Right ventricle myocardium superior (tissue), 1 donor: ENCODE measurements at places on chromosomes 4 and X.

- peak; percentile 6 for DNase-seq
These were observed 9.1 kb downstream of the ASMTL start for GRCh38 chrX:1443496-1444075.

DNA sequence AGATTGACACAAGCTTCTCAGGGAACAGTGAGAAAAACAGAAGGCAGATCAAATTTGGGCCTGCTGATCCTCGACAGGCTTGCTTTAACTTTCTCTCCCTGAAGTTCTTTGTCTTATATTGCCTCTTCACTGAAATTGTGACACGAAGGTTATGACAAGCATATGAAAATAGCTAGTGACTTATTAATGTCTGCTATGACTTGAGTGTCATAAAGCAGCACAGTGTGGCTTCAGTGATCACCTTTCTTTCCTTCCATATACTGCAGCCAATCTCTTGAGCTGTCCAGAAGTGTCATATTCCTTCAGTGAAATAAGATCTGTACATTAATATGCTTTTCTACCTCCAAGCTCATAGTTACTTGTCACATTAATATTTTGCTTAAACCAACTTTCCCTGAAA lies 870.2 kb downstream of the C4orf33 start:
- DNase-seq = no peak

DNA sequence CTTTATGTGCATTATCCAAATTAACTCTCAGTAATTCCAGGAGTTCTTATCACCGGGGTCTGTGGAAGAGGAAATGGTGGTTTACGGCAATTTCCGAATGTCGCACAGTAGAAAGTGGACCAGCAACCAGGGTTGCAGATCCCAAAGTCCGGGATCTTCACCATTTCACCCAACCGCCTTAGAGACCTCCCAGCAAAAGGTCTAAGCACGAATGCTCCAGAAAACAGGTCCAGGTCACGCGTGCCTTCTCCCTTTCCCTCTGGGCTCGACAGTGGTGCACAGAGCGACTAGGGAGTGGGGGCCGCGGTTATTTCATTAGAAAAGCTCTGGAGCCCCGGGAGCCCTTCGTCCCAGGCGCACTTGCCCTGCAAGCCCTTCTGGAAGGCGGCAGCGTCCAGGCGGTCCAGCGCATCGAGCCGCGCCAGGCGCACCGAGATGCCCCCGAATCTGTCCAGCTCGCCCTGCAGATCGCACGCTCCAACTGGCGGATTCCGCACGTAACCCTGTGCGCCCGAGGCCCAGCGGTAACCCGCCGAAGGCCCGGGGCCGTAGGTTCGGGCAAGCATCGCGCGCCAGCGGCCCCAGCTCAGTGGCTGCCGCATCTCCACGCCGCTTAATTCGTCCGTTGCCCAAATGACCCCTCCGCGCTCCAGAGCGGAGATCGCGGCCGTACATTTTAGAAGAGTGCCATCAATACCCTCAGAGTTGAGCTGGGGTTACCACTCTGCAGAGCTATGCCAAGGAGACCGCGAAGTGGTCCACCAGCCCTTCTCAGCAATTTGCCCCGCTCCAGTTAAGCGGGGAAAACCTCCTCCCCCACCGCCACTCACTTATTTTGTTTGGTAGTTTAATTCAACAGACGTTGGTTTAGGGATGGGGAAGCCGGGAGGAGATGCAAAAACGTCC lies at the start of gene NUDT6:
NUDT6 (minus strand) TSS at position 627 of the 906 bp plus-strand sequence; CDS start at position 602, 25 bp downstream.
- DNase-seq = peak; percentile 85

GRCh38 chrX:79146640-79147390 lies 2.3 kb downstream of the GPR174 start:
- no peak for DNase-seq

DNA sequence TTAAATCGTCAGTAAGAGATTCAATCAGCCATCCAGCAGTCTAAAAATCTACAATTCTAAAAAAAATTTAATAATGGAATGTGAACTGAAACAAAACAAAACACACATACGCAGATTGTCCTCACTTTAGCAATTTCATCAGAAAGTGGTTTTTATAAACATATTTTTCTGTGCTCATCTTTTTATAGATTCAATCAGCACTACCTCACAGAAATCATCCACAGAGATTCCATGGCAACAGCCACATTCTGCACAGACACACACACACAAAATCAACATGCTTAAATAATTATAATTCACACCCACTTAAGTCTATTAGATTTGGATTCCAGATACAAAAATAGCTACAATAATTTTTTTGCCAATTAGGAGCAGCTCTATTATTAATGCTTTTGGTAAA lies 149.0 kb upstream of the KCNIP4 start:
- no peak for DNase-seq

- no peak for DNase-seq
These were observed 47.2 kb upstream of the HS3ST1 start for GRCh38 chr4:11475871-11476270.

DNA sequence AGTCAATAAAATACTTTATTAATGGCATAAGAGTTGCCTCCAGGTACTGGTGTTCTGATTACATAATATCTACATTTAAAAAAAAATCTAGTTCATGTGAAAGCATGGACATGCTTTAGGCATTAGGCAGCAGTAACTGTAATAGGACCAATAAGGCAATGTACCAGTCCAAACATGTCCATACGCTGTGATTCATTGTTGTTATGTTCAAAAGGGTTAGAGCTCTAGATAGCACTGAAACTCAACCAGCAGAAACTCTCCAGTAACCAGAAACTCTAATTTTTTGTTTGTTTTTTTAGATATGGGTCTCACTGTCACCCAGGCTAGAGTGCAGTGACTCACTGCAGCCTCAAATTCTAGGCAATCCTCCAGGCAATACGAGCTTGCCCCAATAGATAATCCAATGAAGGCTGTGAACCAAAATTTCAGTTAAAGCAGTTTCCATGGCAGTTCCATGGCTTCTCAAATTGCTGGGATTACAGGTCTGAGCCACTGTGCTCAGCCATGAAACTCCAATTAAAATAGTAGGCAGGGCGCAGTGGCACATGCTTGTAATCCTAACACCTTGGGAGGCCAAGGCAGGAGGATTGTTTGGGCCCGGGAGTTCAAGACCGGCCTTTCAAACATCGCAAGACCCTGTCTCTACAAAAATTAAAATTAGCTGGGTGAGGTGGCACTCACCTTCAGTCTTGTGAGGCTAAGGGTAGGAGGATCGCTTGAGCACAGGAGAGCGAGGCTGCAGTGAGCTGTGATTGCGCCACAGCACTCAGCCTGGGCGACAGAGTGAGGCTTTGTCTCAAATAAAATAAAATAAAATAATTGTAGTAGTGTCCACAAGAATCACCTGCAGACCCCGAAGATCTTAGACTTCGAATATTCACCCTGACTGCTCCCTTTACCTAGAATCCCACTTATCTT lies 36.3 kb downstream of the MGARP start:
- no peak for DNase-seq

GRCh38 chr4:61841714-61842113 lies 641.6 kb downstream of the ADGRL3 start:
- DNase-seq = no peak

DNA sequence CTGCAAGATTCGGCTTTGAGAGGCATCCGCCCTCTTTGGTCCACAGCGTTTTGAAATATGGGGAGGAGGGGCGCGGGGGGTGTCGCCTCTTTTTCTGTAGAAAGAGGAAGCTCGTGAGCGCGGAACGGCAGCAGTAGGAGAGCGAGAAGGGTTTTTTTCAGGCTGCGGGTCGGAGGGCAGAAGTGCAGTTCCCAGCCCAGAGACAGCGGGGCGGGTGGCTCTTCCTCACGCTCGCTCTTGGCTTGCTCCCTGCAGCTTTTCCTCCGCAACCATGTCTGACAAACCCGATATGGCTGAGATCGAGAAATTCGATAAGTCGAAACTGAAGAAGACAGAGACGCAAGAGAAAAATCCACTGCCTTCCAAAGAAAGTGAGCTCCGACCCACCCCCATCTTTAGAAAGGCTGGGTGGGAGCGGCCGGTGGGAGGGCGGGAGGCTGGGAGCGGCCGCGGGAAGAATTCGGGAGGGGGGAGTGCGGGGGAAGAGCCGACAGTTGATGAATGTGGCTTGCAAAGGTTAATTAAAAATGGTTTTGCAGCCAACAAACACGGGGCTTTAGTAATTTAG lies 1.2 kb downstream of the TMSB4X start:
- DNase-seq = peak; percentile 66

DNA sequence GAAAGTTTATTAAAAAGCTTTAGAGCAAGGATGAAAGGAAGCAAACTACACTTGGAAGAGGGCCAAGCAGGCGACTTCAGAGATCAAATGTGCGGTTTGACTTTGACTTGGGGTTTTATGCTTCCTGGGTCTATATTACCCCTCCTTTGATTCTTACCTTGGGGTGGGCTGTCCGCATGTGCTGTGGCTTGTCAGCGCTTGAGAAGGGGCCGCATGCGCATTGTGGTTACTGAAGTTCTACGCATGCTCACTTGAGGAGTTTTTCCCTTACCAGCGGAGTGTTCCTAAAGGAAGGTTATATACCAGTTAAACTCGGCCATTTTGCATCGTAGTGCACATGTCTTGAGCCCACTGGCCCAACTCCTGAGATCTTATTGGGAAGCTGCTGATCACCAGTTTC lies 9.9 kb downstream of the ZNF157 start:
- DNase-seq = peak; percentile 41

DNA sequence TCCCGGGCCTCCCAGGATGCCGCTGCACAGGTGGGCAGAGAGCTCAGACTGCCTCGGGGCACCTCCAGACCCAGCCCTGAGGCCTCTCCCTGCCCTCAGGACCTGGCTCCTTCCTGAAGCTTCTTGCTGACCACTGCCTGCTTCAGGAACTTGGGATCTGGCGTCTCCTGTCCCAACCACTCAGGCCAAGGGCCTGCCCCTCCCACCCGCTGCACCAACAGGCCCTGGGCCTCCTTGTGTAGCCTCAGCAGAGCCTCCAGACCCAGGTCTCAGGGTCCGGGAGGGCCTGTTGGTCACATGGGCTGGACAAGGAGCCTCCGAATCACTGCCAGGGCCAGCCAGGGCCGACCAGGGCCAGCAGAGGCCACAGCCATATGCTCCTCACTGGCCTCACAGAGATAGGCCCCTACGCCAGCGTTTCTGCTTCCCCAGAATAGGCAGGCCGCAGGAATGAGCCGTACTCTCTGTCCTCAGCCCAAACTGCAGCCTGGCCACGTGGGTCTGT lies 2.8 kb downstream of the MXD4 start:
- DNase-seq = peak; percentile 50

DNA sequence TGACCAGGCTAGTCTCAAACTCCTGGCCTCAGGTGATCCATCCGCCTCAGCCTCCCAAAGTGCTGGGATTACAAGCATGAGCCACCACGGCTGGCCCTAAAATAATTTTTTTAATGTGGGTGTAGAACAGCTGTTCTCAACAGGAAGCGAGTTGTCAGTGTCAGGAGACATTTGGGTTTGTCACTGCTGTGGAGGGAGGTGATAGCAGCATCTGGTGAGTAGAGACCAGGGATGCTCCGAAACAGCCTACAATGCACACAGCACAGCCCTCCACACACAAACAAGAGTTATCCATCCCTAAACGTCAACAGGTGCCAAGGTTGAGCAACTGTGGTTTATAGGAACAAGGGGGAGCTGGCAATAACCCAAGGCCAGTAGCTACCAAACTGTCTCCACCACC lies 243.4 kb upstream of the STS start:
- DNase-seq = no peak

GRCh38 chr4:55445921-55446577 lies 50.3 kb downstream of the TMEM165 start:
- DNase-seq = no peak

DNA sequence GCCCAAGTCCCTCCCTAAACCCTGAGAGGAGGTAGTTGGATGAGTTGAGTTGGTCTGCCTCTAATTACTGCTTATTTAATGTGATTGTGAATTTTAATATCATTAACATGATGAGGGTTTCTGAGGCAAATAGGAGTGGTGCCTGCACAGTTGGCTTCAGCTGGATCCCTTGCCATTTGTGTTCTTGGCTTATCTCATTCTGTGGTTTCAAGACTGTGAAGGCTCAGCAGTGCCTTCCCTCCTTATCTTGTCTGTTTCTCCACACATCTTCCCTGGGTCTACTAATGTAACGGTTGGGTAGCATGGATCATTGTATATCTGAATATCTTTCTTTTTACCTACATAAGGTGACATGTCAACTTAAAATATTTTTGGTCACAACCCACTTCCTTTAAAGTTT lies 1.6 kb upstream of the SLC10A4 start:
- no peak for DNase-seq

DNA sequence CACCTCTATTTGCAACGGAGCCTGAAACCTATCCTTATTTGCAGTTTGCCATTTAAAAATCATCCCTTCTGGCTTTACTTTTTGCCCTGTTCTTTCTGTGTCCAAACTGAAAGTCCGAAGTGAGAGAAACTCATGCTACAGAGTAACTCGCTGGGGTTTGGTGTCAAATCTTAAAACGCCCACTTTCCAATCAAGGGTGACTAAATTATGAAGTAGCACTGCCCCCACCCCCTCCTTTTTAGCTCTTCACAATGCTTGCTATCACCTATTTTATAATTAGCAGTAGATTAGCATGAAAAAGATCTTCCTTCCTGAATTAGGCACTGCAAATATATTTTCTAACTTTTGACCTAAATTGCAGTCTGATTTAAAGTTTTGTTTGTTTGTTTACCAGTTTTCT lies 52.5 kb downstream of the VGLL1 start:
- DNase-seq = no peak

- DNase-seq = no peak
These were observed 61.4 kb downstream of the TNIP2 start for GRCh38 chr4:2694691-2695090.

DNA sequence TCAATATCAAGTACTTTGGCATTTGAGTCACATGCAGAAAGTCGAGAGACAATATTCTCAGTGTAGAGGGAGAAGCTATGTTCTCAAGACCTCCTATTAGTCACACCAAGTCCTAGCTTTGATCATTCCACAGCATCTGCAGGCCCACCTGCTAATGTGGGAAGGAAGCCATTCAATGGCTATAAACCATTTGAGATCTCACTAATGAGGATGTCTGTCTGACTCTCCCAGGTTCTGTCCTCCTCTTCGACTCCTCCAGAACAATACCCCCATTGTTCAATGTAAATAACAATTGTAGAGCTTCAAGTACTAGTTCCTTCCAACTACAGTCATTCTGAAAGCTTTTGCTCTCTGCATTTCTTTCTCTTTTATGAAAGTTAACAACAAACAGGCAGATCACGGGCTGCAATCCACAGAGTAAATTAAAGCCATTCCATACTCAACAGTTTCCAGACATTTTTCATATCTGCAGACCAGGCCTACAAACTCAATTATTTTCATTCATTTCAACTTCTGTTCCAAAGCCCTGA lies 140.2 kb upstream of the EDNRA start:
- DNase-seq = no peak
